NCI-H1694 treated with DMSO at 0.1 percent for 48 hours (cell line): ENCODE measurements at places on chromosomes 7 and 10.

- DNase-seq = no peak
Measured at GRCh38 chr7:80840681-80841080, 78.2 kb downstream of the SEMA3C start.

DNA sequence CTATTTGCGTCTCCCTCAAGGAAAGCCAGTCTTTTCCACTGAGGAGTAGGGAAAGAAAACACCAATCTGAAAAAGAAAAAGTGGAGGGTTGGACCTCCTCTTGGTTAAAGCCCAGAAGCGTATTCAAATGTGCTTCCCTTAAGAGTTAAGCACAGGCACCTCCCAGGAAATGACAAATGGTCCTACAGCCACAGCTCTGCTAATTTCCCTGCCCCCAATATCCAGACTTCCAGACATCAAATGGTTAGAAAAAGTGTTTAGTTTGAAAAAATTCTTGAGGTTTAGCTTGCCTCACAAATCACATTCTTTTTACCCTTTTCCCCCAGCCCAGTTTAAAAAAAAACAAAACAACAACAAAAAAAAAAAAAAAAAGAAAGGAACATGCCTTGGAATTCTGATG is 19.0 kb upstream of the COL1A2 start:
- no peak for DNase-seq

GRCh38 chr7:114298011-114298410 is 116.6 kb upstream of the FOXP2 start:
- no peak for DNase-seq

- DNase-seq = no peak
Measured at GRCh38 chr10:108591417-108591816, 1331.9 kb downstream of the XPNPEP1 start.

DNA sequence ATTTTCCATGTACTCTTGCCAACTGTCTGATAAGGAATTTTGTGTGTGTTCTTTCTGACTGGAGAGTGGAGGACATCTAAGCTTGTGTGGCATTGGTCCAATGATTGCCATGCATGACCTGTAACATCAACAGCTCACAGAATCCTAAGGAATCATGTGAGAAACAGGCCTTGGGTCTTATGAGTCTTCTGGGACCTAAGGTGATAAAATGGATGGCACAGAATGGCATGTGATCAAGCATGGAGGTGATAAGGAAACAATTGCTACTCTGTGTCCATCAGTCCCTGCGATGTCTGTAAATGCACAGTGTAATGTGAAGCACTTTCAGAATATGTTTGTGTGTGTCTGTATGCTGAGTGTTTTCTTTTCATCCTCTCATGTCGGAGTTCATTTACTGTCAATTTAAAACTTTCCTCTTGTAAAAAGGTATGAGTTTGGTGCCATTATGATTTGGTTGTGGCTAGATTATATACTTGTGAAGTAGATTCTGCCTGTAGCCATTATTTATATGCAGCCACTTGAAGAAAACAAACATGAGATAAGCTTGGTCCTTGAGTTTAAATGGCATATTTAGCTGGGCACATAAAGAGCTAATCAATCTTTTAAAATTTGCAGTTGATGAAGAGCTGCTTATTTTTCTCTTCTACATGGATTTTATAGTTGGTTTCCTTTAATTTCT is 127.5 kb downstream of the VPS50 start:
- DNase-seq = no peak
